ENCODE measurements at places on chromosomes 4 and X. TPM values are rescaled to one million over a fixed set of nuclear protein-coding genes. Genes with fewer than 3 reads are reported as not detected.

The RHOXF2 gene
- not detected for polyA plus RNA-seq

The OPRPN gene
- not detected for polyA plus RNA-seq

The CHIC1 gene
- polyA plus RNA-seq: 4.8 TPM

The VSIG1 gene
- not detected for polyA plus RNA-seq

The CLDN34 gene
- not detected for polyA plus RNA-seq

The MTM1 gene
- 4.0 TPM for polyA plus RNA-seq

The PNMA5 gene
- not detected for polyA plus RNA-seq
